ENCODE measurements at places on chromosomes 2 and 18.
A peak's percentile ranks its signal among the peaks of the same experiment; 100 is the strongest.

- peak; percentile 19 for DNase-seq
These were observed 25.4 kb upstream of the CDH7 start for GRCh38 chr18:65725251-65726050.

GRCh38 chr2:53859206-53860181 is at the start of gene GPR75:
GPR75 (minus strand) TSS chr2:53859967; CDS start chr2:53854756, 5,211 bp downstream.
- DNase-seq = no peak

- DNase-seq = no peak
These were observed 33.6 kb downstream of the CRACDL start for GRCh38 chr2:98902209-98903063.

- DNase-seq = no peak
These were observed 6.5 kb upstream of the RAX start for GRCh38 chr18:59279722-59280121.

DNA sequence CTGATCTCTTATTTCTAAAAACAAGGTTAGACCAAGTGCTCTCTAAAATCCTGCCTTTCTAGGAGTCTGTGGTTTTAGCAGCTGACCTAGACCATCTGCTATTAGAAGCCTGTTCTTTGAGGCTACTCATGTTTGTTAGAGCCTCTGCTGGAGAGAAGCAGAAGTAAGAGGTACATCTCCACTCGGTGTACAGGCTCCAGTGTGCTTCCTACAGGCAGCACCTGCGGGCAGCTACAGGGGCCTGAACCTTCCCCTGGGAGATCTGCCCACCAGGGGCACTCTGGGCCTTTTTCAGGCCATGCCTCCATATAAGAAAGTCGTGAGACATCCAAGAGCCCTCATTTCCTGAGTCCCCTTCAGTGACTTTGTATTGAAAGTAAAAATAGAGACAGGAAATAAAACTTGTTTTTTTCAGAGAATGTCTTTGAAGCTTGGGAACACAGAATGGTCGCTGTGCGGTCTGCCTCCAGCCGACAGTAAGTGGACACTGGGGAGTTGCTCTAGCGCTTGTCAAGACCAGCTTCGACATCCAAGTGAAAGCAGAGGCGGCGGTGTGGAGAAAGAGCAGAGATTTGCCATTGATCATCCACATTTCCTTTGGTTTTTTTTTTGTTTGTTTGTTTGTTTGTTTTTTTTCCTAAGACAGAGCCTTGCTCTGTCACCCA is 31.7 kb downstream of the ONECUT2 start:
- DNase-seq = no peak

GRCh38 chr2:166173263-166173662 is 45.4 kb upstream of the SCN1A start:
- no peak for DNase-seq

GRCh38 chr2:116692988-116693387 is 1121.5 kb upstream of the DDX18 start:
- DNase-seq = no peak

GRCh38 chr2:32777714-32778113 is 149.9 kb downstream of the TTC27 start:
- DNase-seq = no peak
